ENCODE measurements at places on chromosomes 5 and 9. TPM values are rescaled to one million over a fixed set of nuclear protein-coding genes. Genes with fewer than 3 reads are reported as not detected.

Gene GAS1
- 9.1 TPM for total RNA-seq

Gene HACD4
- total RNA-seq: 6.2 TPM

Gene CCT5
- total RNA-seq: 356 TPM

DNA sequence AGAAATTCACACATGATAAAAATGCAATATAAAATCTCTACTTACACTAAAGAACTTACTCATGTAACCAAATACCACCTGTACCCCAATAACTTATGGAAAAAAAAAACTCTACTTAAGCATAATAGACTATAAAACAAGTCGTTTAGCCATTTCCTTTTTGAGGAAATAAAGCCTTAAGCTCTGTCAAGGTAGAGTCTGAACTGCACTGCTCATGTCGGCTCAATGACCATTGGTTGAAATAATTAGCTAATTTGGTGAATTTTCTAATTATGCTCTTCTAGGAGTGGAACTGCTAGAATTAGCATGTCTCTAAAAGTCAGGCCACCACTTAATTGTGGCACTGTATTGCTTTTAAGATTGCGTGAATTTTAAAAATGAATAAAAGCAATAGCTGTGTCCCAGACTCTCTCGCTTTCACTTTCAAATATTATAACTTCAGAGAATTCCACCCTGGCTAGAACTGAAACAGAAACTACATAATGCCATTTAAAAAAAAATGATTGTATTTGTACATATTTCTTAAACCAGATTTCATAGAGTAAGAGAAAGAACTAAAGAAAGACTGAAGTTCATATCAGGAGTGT, 113.0 kb upstream of the PCA3 start:
- DNase-seq: no peak

Gene EDIL3
- total RNA-seq: 0.52 TPM

DNA sequence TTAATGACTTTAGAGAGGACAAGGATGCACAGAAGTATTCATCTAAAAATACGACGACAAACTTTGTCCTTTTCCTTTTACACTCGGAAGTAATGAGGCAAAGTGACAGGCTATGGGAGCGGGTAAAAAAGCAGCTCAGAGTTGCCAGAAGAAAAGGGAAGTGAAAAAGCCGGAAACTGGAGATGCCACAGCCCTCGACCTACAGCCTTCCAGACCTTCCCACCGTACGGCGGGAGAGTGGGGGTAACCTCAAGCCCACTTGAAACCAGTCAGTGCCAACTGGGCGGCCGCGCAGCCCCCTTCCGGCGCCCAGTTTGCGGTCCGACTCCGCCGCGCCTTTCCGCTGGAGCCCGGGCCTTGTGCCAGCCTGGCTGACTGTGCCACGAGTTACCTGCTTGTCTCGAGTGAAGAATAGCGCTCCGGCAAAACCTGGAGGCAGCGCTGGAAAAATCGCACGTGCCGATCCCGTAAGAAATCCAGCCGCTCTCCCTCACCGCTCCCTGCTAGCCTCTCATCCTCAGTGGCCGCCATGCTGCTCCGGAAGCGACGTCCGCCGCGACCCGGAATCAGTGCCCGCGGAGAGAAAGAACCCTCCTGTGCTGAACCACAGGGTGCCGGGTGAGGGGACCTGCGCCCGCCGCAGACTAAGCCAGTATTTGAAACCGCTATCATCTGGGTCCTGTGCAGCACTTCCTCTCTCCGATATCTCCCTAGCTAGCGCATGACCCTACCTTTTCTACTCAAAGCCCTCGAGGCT, at the start of gene PGGT1B:
PGGT1B (minus strand) TSS at position 557 of the 757 bp plus-strand sequence; CDS start at position 531, 26 bp downstream.
- DNase-seq: peak; percentile 51

GRCh38 chr5:175823731-175824525, 47.5 kb upstream of the CPLX2 start:
- no peak for DNase-seq

GRCh38 chr9:82606071-82606470, 456.9 kb downstream of the RASEF start:
- DNase-seq: no peak

DNA sequence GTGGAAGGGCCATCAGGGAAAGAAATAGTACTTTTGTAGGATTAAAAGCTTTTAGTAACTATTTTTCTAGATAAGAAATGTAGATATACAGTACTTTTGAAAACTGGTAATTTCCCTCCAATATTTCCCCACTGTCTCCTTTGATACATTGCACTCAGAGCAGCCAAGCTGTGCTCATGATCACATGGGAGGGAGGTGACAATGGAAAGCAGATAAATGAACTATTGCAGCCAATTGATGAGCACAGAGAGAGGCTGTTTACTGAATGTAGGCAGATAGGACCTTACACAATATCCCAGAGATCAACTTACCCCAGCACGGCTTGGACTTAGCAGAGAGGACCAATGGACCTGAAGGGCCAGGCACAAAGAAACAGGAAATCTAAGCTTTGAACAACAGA, 178.0 kb upstream of the NREP start:
- DNase-seq: no peak

- no peak for DNase-seq
Observed at GRCh38 chr9:137423514-137424291, 510 bp downstream of the NOXA1 start.

Gene SLCO6A1
- total RNA-seq: 0.14 TPM

GRCh38 chr9:27436234-27436633, 87.9 kb upstream of the IFNK start:
- no peak for DNase-seq

DNA sequence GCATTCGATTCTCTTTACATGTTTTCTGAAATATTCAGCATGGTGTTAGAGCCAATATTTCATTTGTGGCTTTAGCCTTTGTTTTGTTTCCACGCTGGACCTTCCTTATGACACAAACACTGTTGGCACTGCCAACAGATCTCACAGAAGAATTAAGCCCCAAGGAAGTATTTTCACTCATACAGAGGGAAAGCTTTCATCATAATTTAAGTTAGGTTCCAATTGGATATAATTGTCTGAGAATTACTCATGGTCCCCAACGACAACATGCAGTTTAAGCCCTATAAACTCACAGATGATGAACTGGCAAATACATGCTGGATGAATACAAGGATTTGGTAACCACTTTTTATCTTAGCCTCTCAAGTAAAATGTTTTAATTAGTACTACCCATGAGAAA, 259.5 kb downstream of the EBF1 start:
- DNase-seq: no peak

- no peak for DNase-seq
Observed at GRCh38 chr9:132993511-132993939, 15.0 kb downstream of the GFI1B start.

DNA sequence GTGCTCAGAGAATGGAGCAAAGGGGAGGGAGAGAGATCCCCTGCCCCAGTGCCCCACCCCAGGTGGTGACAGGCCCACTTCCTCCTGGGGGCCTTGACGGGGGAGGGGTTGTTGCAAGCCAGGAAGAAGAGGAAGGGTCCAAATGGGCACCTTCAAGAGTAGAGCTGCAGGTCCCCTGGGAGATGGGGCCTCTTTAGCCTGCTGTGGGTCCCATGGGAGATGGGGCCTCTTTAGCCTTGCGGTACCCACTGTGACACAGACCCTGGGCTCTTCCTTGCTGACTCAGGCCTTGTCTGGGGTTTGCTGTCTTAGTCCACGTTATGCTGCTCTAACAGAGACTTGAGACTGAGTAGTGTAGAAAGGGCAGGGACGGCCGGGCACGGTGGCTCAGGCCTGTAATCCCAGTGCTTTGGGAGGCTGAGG, 9.6 kb upstream of the TOR4A start:
- DNase-seq: no peak

DNA sequence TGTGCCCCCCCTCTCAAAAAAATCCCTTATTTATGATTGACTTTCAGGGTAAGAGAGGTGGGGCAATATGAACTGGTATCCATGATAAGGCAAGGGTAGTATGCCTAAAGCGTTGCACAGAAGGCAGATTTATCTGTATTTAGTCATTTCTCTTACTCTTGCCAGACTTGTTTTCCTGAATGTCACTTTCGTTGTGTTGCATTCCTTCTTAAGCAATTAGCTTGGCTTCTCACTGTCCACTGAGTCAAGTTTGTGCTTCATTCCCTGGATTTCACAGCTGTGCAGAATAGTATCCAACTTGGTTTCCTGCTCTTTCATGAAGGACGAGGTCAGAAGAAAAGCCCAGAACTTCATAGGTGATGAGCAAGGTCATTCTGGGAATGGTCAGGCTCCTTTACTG, 301.5 kb upstream of the ACTBL2 start:
- DNase-seq: no peak
